ENCODE measurements at places on chromosomes 7 and 10.
A peak's percentile ranks its signal among the peaks of the same experiment; 100 is the strongest.

DNA sequence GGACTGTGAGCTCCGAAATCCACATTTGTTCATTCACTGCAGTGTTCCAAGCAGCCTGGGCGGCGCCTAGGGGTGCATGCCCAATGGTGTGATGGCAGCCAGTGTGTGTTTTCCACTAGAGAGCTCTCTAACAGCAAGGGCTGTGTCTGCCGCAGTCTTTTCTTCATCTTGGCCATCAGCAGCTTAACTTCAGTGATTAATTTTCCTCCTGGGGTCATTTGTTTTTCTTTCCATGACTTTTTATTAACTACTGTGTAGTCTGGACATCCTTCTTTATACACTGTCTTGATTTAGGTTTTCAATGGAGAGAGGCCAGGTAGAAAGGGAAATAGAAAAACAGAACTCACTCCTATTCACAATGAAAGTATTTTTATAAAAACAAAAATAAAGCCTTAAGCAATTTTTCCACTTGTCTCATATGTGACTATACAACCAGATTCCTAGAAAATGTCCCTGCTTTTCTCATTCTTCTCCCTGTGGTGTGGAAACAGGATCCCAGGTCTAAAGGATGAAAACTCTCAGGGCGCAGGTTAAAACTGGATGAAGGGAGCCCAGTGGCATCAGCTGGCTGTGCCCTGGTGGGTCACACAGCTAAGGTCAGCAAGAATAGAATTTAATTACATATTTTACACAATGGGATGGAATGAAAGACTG, 176.8 kb downstream of the PKD1L1 start:
- DNase-seq: no peak

- DNase-seq: no peak
Measured at GRCh38 chr7:117064688-117065087, 111.4 kb downstream of the ST7 start.

DNA sequence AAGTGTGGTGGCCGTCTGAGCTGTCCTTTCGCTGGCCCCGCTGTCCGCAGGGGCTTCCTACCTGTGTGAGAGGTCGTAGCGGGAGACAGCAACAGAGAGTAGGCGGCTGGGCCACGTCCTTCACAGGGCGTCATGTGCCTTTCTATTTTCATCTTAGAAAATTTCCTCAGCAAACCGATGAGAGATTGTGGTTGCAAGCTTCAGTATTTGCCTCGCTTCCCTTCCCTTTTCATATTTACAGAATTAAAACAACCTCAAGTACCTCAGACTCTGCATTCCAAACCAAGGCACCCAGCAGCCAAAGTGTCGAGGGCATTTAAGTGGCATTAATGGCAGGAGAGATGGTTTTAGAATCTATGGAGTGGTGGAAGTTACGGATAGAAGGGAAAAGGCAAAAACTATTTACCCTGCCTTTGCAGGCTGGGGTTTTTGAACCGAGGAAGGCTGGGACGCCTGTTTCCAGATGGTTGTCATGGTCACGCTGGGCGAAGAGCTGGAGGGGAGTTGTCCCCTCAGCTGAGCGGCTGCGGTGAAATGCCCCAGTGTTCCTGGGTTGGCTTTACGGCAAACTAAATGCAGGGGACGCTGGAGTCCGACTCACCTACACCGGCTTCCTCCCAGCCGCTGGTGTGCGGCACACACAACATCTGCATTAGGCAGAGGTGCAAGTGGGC, 41.9 kb downstream of the WIPI2 start:
- DNase-seq: no peak

GRCh38 chr7:64755865-64756264, 38.4 kb upstream of the ZNF138 start:
- no peak for DNase-seq

GRCh38 chr10:116772909-116773705, 30.7 kb upstream of the HSPA12A start:
- no peak for DNase-seq

GRCh38 chr10:132245056-132245455, 58.3 kb downstream of the DPYSL4 start:
- DNase-seq: no peak

GRCh38 chr10:44921506-44921905, 10.4 kb downstream of the TMEM72 start:
- DNase-seq: no peak

- DNase-seq: no peak
Measured at GRCh38 chr10:86210416-86210815, 156.2 kb downstream of the GRID1 start.

GRCh38 chr7:157610671-157611295, 274.0 kb downstream of the DNAJB6 start:
- no peak for DNase-seq

- DNase-seq: peak; percentile 88
Measured at GRCh38 chr10:5317547-5318107, 47.1 kb upstream of the UCN3 start.

- no peak for DNase-seq
Measured at GRCh38 chr7:95553939-95554338, 42.4 kb downstream of the PDK4 start.
